Eye (tissue), 1 donor: ENCODE measurements at places on chromosomes 2 and 18.

GRCh38 chr2:217743966-217744761, 258.6 kb downstream of the TNS1 start:
- DNase-seq: peak; percentile 63

- no peak for DNase-seq
Observed at GRCh38 chr18:61845197-61845596, 47.6 kb downstream of the RNF152 start.

DNA sequence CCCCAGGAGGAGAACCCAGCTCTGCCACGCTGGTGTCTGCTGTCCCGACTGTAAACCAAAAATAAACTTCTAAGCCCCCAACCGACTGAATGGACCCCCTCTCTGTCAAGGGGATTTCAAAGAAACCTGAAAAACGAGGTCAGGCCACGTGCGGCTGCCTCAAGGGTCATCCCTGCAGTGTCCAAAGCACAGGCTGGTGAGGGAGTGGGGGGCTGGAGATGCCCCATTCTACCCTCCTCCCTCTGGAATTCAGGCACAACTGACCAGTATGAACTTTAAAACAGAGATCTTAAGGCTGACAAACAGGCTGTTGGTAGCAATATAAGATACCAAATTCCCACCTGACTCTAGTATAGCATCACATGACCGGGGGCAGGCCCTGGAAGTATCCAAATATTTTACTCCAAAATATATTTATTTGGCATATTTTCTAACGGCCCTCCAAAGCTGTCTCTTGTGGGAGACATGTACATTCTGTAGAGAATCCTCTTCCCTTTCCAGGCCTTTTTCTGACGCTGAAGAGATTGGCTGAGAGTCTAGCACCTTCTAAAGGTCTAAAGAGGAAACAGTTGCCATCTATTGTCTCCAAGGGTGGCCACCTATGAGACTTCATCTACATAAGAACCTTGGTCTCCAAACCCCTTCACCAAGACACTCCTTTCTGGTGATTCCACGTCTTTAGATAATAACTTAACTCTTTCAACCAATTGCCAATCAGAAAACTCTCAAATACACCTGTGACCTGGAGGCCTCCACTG, 40.4 kb upstream of the CTDP1 start:
- DNase-seq: no peak

DNA sequence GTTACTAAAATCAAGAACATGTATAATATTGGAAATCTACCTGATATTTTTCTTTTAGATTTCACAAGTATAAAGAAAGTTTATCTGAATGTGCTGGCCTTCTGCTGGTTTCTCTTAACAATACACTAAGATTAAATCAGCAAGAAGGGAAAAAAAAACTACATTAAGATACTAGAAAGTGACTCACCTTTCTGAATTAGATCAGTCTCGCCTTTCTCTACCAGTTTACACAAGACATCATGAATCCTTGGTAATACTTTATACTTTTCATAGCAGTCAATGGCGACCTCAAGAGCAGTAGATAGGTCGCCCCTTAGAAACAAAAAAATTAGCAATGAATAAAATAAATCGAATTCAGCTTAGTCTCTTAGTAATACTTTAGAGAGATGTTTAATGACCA, 61.2 kb downstream of the LRPPRC start:
- no peak for DNase-seq

DNA sequence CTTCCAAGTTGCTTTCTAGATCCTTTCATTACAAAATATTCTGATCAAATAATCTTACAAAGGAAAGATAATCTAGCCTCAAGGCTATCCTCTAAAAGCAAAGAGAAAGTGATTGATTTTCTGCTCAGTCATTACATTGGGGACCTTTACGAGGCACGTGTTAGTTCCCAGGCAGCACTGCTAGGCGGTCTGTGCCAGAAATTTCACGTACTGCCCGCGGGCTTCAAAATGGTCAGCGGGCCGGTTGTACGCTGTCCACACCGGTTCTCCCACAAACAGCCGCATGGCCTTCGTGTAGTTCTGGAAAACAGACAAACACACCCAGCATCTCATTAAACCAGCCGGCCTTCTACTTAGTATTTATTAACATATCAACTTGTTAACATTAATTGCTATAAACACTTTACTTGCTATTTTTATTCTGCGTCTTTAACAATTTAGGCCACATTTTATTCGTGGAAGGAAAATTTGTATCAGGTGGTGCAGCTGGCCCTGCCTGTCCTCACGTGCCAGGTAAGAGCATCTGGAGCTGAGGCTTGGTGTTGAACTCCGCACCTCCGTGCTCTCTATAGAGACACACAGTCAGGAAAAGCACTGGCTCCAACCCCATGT, 20.4 kb downstream of the ADI1 start:
- peak; percentile 23 for DNase-seq

- no peak for DNase-seq
Observed at GRCh38 chr18:69951182-69951581, 3.5 kb upstream of the CD226 start.

- DNase-seq: no peak
Observed at GRCh38 chr18:40553029-40553428, 1402.0 kb upstream of the PIK3C3 start.

DNA sequence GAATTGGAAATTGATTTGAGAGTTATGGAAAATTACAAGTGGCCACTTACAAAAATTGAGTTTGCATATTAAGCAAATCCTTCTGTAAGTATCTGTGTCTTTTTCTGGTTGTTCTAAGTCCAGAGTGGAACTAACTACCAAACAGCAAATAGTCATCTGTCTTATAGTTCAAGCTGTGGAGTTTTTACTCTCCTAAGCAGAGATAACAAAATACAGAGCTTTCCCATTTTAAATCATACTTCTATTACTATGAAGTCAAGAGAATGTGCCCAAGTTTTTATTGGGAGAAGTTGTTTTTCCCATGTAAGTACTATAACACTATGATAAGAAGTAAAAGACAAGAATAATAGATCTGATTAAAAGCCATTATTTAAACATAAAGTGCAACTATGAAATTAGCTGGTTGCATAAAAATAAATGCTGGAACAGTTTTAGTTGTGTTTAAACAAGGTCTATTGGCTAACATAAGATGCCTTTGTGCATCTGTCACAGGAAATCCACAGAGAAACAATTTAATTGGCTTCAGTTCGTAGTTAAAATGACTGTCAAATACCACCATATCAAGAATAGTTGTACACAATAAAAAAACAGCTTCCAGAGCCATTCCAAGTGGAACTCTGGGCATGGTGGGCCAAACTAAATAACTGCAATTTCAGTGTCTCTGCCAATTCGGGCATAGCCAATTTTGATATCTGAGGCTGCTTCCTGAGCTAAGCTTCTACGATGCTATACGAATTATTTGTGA, 1467.4 kb upstream of the NXPH2 start:
- no peak for DNase-seq

DNA sequence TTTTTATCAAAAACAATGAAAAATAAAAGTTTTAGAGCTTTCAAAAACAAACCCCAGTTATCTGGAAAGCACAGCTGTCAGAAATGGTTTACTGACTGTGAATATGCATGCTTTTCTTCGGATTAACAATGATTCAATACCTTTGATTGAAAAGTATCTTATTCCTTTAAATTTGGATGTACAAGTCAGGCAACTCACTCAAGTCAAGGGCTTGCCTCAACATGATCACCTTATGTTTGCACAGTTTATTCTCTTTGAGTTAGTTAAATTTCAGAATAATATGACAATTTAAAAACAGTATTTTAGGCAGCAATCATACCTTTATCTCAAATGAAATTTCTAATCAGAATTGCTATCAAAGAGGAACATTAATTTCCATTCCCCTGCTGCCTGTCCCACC, 108.8 kb upstream of the FOSL2 start:
- DNase-seq: no peak

GRCh38 chr2:151251012-151251411, 10.7 kb downstream of the RBM43 start:
- no peak for DNase-seq

DNA sequence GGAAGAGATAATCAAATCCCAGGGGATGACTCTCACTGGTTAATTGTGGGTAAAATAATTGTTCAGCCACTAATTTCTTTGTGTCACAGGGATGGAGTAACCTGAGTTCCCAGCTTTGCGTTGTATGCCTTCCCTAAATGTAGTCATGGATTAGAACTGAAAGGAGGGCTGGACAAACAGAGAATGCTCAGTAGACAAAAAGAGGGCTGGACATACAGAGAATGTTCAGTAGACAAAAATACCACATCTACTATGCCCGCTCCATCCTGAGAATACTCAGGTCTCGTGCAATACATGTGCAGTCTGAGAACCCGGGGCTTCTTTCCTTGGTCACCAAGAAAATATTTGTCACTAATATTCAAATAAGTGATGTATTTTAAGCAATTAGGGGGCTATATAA, 497.9 kb downstream of the EPHA4 start:
- no peak for DNase-seq

DNA sequence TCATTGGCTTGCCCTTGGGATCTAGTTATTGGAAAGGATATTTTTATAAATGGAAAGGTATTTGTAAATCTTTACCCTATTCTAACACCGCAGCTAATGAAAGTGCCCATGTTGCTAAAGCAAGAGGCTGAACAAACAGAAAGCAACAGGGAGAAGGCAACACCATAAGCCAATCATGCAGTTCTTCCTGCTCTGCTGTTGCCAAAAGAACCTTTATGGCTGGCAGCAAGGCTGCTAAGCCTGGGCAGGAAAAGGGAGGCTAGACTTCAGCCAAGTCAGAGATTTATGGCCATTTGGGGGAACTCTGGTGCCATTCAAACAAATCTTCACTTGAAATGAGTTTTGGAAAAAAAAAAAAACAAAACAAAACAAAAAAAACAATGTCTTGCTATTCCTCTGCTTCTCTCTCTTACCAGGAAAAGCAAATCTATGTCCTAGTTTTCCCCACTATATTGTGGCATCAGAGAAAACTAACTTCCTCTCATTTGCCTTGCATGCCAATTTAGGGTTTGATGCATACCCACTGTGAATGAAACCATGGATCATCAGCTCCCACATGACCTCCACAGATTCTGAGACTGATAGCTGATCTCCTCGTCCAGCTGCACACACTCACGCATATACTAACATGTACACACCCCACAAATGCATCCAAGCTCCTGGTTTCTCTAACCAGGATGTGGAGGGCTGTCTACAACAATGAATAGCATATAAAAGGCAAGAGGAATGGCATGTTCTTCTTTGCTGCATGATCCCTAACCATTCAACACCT, 179.3 kb downstream of the C1D start:
- DNase-seq: no peak

- DNase-seq: no peak
Observed at GRCh38 chr2:55943466-55943865, 19.9 kb upstream of the EFEMP1 start.

GRCh38 chr2:95076705-95077529, 44.7 kb downstream of the MRPS5 start:
- peak; percentile 87 for DNase-seq

DNA sequence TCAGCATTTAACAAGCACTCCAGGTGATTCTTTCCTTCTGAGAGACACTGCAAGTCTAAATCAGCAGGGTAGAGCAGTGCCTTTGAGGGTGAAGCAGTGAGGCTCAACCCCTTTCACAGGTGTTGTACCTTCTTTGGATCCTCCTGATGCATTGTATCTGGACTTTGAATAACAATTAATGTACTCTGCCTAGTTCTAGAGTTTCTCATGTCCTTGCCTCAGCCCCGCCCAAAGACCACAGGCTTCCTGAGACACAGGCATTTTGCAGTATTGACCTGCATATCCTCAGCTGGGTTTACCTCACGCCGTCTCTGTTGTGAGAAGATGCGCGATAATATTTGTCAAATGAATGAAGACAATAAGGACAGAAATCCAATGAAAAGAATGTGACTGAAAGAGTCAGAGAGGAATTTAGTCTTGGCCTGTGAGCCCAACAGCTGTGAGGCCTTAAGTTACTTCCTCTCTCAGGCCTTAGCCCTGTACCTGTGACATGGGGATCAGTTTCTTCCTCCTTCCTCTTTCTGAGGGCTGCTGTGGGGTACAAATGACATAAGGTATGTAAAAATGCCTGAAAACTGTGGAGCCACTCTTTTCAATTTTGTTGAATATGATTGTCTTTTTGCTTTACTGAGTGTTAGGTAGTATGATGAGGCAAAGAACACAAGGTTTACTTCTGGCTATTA, 43.7 kb downstream of the WIPF1 start:
- no peak for DNase-seq

- DNase-seq: no peak
Observed at GRCh38 chr18:57705832-57706595, 84.4 kb upstream of the NARS1 start.
